ENCODE measurements at places on chromosomes 11 and 22. TPM values are rescaled to one million over a fixed set of nuclear protein-coding genes. Genes with fewer than 3 reads are reported as not detected.

GRCh38 chr11:133656082-133656635 is 123.9 kb upstream of the OPCML start:
- no peak for DNase-seq

The C22orf31 gene
- not detected for total RNA-seq

DNA sequence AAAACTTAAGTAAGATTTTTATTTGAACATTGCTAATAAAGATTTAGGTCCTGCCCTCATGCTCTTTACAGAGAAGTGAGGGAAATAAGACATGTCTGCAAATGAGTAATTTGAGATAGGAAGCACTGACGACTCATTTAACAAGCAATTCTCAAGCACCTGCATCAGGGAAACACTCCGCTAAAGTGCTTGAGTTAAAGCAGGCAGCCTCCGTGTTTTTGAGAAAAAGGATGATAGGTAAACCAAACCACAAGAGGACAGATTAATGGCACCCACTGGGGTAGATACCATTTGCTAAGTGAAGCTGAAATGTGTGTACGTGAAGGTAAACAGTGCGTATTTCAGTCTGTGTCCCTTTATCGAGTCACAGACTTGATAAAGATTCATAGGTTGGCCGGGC is 184.6 kb upstream of the CARD18 start:
- no peak for DNase-seq

- DNase-seq, result no peak
Observed at GRCh38 chr11:74471668-74472429, 4.5 kb upstream of the KCNE3 start.

The DNAJB7 gene
- not detected for total RNA-seq

The CPT1B gene
- 10.4 TPM for total RNA-seq

GRCh38 chr11:2447253-2447950 is 2.6 kb downstream of the KCNQ1 start:
- DNase-seq, result no peak

DNA sequence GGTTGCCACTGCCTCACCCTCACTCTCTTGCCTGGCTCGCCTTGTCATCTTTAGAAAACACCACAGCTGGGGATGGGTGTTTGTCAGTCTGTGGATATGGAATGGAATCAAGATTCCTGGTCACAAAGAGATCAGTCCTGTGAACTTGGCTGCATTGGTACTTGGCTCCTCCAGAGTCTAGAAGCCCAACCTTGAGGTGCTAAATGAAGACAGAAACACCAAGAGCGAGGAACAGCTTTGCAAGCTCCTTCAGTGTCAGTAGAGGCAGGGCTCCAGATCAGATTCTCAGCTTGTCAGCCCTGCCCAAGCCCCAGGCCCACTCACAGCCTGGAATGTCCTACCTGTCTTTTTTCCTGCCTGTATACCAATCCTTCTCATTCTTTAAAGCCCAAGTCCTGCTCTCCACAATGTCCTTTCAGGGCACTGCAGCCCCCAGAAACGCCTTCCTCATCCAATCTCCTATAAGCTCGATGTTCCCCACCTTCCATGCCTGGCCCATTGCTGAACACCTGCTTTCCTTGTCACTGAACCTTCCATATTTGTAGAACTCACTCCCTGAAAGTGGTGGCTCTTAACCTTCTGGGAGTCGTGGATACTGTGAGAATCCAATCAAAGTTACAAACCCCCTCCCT is 188.9 kb downstream of the BCR start:
- no peak for DNase-seq

DNA sequence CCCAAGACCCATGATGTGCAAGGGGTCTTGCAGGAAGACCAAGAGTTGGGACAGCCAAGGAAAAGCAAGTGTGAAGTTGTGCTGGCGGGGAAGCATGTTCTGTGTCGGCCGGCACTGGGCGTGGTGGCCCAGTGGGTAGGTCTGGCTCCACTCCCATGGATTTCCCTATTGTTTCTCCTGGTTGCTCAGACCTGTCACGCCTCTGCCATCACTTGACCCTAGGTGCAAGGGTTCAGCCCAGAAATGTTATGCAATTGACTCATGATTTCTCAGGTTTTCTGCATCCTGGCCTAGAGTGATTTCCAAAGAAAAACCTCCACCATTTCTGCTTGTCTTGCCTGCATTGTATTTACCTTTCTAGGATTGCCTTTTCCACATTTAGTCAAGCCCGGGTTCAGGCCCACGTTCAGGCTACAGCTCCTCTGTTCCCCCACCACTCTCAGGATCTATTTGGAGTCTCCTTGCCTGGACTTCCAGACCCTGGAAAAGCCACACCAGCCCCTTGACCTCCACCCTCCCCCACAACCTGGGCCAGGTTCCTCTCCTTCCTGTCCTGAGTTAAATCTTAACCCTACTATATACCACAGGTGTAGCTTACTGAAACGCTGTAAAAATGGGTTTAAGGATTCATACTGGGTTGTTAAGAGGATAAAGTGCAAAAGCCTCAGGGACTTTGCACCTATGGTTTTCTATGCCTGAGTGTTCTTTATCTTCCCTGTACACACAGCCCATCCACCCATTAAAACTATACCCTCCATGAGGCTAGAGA is 17.5 kb upstream of the FOLR1 start:
- no peak for DNase-seq

DNA sequence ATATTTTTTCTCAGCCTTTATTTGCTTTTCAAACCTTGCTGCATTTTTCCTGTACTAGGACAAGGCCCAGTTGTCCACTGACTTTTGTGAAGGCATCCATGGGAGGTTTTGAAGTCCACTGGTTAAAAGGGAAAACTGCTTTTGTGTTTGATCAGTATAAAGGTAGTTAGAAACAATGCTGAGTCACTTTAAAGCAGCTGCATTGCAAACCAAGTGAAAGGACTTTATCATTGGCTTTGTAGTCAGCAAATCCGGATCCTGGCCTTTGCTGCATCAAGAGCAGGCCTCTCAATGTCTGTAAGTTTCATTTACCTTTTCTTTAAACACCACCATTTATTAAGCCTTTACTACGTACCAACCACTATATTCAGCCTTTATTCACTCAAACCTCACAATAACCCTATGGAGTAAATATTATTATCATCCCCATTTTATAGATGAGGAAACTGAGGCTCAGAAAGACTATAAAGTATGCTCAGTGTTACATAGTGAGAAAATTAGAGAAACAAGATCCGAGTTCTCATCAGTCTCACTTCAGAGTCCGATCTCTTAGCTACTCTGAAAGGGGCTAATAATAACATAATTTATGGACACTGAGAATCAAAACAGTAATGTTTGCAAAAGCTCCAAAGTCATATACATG is 60.6 kb upstream of the HSD17B12 start:
- no peak for DNase-seq

DNA sequence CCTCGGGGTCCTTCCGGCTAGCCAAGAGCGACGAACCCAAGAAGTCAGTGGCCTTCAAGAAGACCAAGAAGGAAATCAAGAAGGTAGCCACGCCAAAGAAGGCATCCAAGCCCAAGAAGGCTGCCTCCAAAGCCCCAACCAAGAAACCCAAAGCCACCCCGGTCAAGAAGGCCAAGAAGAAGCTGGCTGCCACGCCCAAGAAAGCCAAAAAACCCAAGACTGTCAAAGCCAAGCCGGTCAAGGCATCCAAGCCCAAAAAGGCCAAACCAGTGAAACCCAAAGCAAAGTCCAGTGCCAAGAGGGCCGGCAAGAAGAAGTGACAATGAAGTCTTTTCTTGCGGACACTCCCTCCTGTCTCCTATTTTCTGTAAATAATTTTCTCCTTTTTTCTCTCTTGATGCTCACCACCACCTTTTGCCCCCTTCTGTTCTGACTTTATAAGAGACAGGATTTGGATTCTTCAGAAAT is 1.9 kb upstream of the GCAT start:
- DNase-seq, result no peak

The GLB1L2 gene
- 0.29 TPM for total RNA-seq

DNA sequence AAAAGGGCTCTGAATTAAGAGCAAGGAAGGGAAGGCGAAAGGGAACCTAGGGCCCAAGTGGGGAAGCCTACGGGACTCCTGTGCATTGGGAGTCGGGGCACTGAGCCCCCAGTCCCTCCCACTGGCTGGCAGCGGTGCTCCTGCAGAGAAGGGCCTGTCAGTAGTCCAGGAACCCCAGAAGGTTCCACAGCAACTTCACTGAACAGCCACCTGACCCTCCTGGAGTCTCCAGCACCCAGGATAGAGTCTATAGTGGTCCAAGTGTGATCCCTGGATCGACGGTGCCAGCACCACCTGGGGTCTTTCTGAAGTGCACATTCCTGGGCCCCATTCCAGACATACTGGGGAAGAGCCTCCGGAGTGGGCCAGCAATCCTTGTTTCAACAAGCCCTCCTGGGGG is 100.0 kb upstream of the B3GAT1 start:
- peak; percentile 62 for DNase-seq

- DNase-seq, result no peak
Observed at GRCh38 chr11:1912289-1912878, 7.1 kb upstream of the TNNT3 start.

The KRTAP5-9 gene
- not detected for total RNA-seq

The OLFML1 gene
- total RNA-seq, result 6.7 TPM

Measured in mesenteric fat pad (tissue), 1 donor.